ENCODE measurements at places on chromosomes 3 and 15. TPM values are rescaled to one million over a fixed set of nuclear protein-coding genes. Genes with fewer than 3 reads are reported as not detected.

TNFAIP8L3 gene
- total RNA-seq, result 11.1 TPM

PRSS50 gene
- total RNA-seq, result 0.42 TPM

KCNAB1 gene
- 7.1 TPM for total RNA-seq

GABRR3 gene
- total RNA-seq, result not detected

RETNLB gene
- total RNA-seq, result not detected

SEMA3G gene
- 11.5 TPM for total RNA-seq

SPTBN5 gene
- total RNA-seq, result 20.8 TPM

GRCh38 chr3:113439606-113440005 is 1.7 kb downstream of the CFAP44 start:
- peaks cover 16% of the 10 kb centered on the region for H3K36me3 ChIP-seq
- no peak for DNase-seq
- H3K4me1 ChIP-seq, result no peaks in the 10 kb centered on the region
- H3K27me3 ChIP-seq, result no peaks in the 10 kb centered on the region

DNA sequence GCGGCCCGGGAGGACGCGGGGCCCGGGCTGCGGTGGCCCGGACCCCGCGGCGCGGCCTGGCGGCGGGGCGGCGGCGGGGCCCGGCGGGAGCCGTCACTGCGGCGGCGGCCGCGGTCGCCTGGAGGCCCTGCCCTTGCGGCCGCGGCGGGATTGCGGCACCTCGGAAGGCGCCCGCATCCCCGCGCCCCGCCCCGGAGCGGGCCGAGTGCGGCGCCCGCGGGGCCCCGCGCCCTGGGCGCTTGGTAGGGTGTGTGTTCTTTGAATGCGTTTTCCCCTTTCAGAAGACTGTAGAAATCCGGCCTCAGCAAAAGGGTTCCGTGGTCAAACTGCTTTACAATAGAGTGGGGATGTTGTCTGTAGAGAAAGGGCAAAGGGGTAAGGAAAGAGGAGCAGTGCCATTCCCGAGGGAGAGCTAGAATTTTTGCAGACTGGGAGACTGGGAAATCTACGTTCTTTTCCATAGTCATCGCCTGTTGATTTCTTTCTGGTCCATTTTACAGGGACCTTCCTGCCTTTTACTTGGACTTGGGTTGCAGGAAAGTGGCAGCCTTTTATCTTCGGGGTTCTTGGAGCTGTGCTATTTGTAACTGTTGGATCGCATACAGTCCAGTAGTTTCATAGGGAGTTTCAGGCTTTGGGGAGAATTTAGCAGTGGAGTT is 630 bp downstream of the SNRK start:
- peak overlapping the region; percentile 48 for H3K4me3 ChIP-seq
- no peaks in the 10 kb centered on the region for H3K27me3 ChIP-seq
- H3K36me3 ChIP-seq, result no peaks in the 10 kb centered on the region

DNA sequence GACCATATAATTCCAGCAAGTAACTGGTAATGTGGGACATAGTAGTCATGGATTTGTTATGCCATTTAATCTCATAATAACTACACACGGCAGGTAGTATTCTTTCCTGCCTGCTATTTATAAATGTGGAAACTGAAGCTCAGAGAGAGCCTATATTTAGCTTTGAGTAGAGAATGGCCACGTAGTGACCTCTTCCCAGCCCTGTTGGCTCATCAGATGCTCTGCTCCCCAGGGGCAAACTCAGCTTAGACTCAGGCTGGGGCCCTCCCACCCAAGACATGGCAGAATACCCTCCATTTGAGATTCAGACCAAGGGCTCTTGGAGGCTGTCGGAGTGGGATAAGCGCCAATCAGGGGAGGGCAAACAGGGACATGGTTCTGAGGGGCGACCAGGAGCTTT is 17.3 kb upstream of the HDAC11 start:
- H3K27ac ChIP-seq, result no peak overlapping the region
- no peaks in the 10 kb centered on the region for H3K27me3 ChIP-seq
- H3K4me3 ChIP-seq, result no peak overlapping the region
- no peaks in the 10 kb centered on the region for H3K4me1 ChIP-seq

DNA sequence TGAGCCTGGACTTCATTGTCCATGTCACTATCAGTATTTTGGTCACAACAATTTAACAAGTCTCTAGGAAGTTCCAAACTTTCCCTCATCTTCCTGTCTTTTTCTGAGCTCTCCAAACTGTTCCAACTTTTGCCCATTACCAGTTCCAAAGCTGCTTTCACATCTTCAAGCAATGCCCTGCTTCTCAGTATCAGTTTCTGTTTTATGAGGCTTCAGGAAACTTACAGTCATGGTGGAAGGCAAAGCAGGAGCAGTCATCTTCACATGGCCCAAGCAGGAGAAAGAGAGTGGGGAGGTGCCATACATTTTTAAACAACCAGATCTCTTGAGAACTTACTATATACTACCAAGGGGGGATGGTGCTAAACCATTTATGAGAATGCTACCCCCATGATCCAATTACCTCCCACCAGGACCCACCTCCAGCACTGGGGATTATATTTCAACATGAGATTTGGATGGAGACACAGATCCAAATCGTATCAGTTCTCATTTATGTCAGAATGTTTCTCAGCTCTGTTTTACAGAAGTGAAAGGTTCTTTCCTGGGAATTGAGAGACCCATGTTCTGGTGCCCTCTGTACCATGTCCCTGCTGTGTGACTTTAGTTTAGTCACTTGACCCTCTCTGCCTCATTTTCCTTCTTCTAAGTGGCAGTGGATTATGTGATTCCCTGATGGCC is 169.7 kb downstream of the PLCL2 start:
- no peak overlapping the region for H3K27ac ChIP-seq
- H3K4me3 ChIP-seq, result no peak overlapping the region
- H3K27me3 ChIP-seq, result no peaks in the 10 kb centered on the region
- H3K4me1 ChIP-seq, result peaks cover 6% of the 10 kb centered on the region

DNA sequence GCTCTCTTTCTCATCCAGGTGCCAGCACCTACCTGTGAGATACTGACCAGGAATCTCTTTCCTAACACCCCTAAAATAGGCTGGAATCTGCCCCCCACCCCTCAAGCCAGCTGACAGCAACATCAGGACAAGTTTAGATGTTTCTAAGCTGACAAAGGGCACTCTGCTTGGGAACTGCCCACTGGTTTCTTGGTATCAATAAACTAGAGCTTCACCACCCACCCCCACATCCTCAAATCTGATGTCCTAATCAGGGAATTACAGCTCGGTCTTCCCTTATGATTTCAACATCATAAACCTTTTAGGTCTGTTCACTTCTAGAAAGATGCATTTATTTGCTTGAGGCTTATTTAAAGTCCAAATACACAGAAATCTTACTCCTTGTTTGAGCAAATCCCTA is 34.7 kb downstream of the CEP19 start:
- no peak overlapping the region for H3K27ac ChIP-seq
- no peak for DNase-seq
- H3K36me3 ChIP-seq, result no peaks in the 10 kb centered on the region
- H3K4me1 ChIP-seq, result no peaks in the 10 kb centered on the region
- H3K27me3 ChIP-seq, result no peaks in the 10 kb centered on the region
- H3K4me3 ChIP-seq, result no peak overlapping the region

GRCh38 chr15:88741671-88742070 is 61.6 kb upstream of the ACAN start:
- DNase-seq, result no peak
- H3K36me3 ChIP-seq, result no peaks in the 10 kb centered on the region
- no peaks in the 10 kb centered on the region for H3K27me3 ChIP-seq
- no peak overlapping the region for H3K4me3 ChIP-seq
- H3K27ac ChIP-seq, result no peak overlapping the region
- no peaks in the 10 kb centered on the region for H3K4me1 ChIP-seq

- no peaks in the 10 kb centered on the region for H3K27me3 ChIP-seq
- no peak overlapping the region for H3K4me3 ChIP-seq
- peak; percentile 14 for DNase-seq
- H3K27ac ChIP-seq, result no peak overlapping the region
- no peaks in the 10 kb centered on the region for H3K4me1 ChIP-seq
These were observed 64.3 kb upstream of the GOLGA8B start for GRCh38 chr15:34647569-34648293.

- no peaks in the 10 kb centered on the region for H3K4me1 ChIP-seq
- H3K4me3 ChIP-seq, result no peak overlapping the region
- no peak overlapping the region for H3K27ac ChIP-seq
- no peaks in the 10 kb centered on the region for H3K36me3 ChIP-seq
These were observed 254.4 kb upstream of the THBS1 start for GRCh38 chr15:39326306-39326975.

DNA sequence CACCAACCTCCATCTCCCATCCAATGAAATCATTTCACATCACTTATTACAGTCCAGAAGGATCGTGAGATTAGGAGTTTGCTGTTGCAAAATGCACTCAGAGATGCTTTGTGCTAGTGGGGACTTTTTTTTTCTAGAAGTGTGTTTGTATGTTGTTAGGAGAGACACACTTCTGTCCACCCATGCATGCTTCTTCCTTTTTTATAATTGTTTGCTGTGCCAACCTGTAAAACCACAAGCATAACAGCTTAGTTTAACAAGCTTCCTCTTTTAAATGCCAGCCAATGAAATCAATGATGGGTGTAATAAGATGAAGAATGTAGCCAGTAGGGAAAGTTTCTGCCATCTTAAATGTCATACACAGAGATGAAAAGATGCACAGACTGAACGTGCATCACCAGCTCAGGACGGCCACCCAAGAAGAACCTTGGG is 305.6 kb upstream of the STT3B start:
- H3K4me3 ChIP-seq, result no peak overlapping the region
- peaks cover 4% of the 10 kb centered on the region for H3K4me1 ChIP-seq
- H3K27ac ChIP-seq, result no peak overlapping the region
- DNase-seq, result no peak

- H3K27me3 ChIP-seq, result no peaks in the 10 kb centered on the region
- DNase-seq, result no peak
- no peak overlapping the region for H3K27ac ChIP-seq
- H3K36me3 ChIP-seq, result no peaks in the 10 kb centered on the region
- H3K4me3 ChIP-seq, result no peak overlapping the region
These were observed 1.5 kb downstream of the SERPINI1 start for GRCh38 chr3:167736997-167737396.

- no peaks in the 10 kb centered on the region for H3K4me1 ChIP-seq
- H3K36me3 ChIP-seq, result no peaks in the 10 kb centered on the region
- no peaks in the 10 kb centered on the region for H3K27me3 ChIP-seq
These were observed 749.9 kb downstream of the TBL1XR1 start for GRCh38 chr3:176447369-176447768.

DNA sequence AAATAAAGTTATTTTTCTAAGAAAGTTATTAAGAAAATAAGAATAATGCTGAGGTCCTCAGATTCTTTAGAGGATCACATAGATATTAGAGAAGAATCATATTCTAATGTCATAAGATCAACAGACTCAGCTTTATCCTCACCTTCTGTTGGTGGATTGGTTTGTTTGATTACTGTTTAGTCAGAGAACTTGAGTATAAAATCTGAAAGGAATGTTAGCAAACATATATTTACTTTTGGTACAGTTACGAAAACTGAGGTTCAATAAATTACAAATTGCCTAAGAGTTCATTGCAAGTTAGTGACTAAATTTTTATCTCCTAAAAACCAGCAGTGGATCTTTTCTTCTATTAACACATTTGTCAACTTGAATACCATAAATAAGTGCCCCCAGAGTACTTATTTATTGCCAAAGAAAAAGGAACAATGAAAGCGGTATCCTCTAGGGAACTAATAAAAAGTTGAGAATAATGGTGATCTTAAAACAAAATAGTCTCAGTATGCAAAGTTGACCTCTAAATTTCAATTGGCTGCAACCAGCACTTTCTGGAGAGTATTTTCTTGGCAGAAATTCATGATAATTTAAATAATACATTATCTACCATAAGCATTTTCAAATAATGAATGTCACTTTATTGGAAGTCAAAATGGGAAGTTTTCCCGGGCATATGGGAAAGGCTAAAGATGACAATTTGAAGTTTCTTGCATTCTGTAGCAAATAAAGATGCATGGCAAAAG is 296.8 kb downstream of the OTOL1 start:
- no peaks in the 10 kb centered on the region for H3K36me3 ChIP-seq
- H3K4me3 ChIP-seq, result no peak overlapping the region
- no peak for DNase-seq
- no peaks in the 10 kb centered on the region for H3K4me1 ChIP-seq
- no peaks in the 10 kb centered on the region for H3K27me3 ChIP-seq

DNA sequence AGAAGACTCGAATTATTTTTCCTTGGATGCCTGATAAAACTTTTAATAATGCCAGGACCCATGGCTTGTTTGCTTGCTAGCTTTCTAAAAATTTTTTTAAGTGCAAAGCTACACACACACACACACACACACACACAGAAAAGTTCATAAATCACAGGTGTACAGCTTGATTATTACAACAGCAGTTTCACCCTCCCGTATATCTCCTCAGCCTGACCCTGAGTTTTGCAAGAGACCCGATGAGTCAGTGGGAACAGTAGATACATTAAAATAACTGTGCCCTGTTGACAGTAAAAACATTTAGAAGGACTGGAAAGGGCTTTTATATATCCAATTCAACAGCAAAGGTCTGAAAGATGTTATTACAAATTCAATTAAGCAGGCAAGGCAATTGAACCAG is 46.7 kb downstream of the EMC4 start:
- no peak overlapping the region for H3K27ac ChIP-seq
- H3K36me3 ChIP-seq, result no peaks in the 10 kb centered on the region

DNA sequence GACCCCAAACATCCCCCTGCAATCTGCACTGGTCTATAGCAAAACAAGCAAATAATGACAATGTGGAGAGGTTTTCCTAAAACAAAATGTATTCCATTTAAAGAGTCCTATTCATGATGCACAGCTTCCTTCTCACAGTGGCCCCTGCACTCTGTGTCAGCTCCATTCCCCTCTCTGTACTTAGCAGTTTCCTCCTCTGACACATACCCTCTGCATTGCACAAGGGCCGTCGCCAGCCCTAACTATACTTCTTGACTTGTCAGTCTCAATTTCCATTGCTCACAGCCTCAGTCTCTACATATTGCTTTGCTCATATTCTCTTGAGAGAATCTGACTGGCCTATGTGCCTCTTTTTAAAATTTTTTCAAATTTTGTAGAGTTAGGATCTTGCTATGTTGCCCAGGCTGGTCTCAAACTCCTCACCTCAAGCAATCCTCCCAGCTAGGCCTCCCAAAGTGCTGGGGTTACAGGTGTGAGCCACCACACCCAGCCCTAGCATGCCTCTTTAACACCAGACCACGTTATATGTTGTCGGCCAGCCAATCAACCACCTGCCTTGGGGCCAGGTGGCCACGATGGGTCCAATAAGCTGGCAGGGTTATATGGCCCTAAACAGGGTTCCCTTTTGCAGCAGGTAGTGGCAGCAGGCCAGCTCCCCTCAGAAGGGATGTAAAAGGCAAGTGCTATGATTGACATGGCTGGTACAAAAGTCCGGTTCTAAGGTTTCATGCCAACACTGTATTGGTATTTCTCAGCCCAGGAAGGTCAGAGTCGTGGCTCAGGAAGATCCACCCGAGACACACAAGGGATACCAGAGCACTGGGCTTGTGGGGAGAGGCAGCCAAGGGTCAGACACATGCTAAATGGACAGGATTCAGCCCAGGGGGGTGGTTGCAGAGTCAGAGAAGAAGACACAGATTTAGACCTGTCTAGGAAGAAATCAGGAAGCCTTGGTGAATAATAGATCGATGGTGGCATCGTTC is 59.0 kb upstream of the SMAD3 start:
- no peaks in the 10 kb centered on the region for H3K27me3 ChIP-seq
- H3K4me1 ChIP-seq, result no peaks in the 10 kb centered on the region
- no peaks in the 10 kb centered on the region for H3K36me3 ChIP-seq
- no peak overlapping the region for H3K27ac ChIP-seq
- no peak for DNase-seq

Data from tibial nerve (tissue), 4 donors.